ENCODE measurements at places on chromosomes 6 and 20.

GRCh38 chr20:34921436-34921835 lies 34.2 kb downstream of the GSS start:
- DNase-seq: no peak

DNA sequence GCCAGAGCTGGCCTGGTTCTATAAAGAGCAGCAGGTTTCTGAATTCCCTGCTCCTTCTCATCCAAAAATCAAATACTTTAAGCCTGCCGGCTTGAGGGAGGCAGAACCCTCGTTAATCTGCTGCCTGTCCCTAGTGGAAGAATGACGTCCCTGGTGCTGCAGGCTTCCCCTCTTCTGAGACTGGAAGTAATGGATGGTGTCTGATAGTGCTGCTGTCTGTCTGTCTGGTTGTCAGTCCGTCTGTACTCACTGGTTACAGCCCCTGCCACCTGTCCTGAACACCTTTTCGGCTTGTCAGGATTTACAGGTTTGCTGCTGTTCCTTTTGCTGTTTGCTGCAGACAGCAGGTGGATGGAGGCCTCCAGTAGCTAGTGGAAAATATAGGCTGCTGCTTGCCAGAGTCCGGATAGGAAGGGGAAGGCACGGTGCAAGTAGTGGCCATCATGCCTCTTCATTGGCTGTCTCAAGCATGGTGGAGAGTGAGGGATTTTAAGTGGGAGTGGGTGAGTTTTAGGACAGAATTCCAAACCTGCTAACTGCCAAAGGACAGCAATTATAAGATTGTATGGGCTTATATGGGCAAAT lies 2.5 kb downstream of the RIMS1 start:
- DNase-seq: no peak

GRCh38 chr20:62276439-62276838 lies 26.4 kb upstream of the ADRM1 start:
- DNase-seq: no peak

DNA sequence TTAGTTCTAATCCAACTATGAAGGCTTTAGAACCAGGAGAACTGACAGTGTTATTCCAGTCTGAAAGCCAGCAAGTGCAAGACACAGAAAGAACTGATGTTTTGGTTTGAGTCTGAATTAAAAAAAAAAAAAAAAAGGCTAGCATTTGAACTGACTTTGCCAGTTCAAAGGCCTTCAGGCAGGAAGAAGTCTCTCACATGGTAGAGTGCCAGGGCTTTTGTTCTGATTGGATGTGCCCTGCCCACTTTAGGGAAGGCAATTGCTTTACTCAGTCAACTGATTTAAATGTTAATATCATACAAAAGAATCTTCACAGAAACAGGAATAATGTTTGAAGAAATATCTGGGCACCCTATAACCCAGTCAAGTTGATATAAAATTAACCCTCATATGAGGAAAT lies 212.2 kb downstream of the HIVEP2 start:
- no peak for DNase-seq

DNA sequence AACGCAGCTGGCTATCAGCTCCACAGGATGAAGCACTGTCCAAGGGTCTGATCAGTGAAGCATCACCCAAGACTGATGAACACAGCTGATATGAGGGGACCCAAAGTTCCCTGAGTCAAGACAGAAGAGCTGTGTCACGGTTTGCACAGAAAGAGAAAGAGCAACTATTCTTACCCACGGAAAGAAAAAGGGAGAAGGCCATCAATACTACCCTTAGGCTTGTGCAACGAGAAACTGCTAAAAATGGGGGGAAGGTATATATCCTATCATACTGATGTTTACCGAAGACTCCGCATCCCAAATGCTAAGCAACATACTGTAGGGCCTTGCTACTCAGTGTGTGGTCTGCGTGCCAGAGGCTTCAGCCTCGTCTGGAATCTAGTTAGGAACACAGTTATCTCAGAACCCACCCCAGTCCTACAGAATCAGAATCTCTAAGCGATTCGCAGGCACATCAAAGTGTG lies 665 bp downstream of the FASTKD5 start:
- DNase-seq: no peak

DNA sequence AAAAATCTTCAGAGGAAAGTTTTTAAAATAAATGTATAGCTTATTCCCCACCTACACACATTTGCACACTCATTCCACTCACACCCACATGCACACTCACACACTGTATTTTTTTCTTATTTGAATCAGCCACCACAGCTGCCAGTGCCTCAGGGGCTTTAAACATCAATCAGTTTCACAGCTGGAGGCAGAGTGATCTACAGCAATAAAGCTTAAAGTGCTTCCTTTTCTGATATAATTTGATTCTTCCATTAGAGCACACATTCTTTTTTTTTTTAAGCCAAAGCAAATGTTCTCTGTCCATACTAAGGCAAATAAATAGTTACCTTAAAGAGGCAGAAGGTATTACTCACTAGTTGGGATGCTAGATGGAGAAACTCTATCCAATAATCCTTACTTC lies 498.8 kb upstream of the POU3F2 start:
- no peak for DNase-seq

GRCh38 chr6:29946223-29947076 lies 4.1 kb downstream of the HLA-A start:
- DNase-seq: no peak

GRCh38 chr6:83198486-83199172 lies 5.5 kb downstream of the RWDD2A start:
- no peak for DNase-seq

- DNase-seq: no peak
Measured at GRCh38 chr6:119234941-119235340, 114.6 kb downstream of the MAN1A1 start.

- no peak for DNase-seq
Measured at GRCh38 chr20:19382386-19383340, 170.2 kb downstream of the SLC24A3 start.

- DNase-seq: no peak
Measured at GRCh38 chr20:40848526-40848925, 159.5 kb upstream of the MAFB start.

GRCh38 chr6:35259948-35260590 lies 534 bp downstream of the ZNF76 start:
- no peak for DNase-seq

GRCh38 chr20:56875052-56875659 lies 246.1 kb downstream of the TFAP2C start:
- no peak for DNase-seq

DNA sequence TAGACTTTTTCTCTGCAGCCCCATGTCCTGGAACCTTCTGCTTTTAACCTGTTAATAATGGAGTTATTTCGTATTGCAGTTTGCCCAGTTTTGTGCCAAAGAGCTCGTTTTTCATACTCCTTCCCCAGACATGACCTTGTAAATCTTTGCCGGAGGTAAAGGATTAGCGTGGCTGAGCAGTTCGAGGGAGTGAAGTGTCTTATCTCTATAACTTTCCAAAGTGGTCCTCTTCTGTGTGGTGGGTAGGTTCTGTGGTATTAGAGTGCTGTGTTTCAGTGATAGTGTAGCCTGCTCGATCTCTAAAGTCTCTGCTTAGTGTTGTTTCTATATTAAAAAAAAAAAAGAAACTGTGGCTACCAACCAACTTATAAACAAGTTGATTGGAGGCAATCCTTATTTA lies 67.5 kb downstream of the FARS2 start:
- no peak for DNase-seq

DNA sequence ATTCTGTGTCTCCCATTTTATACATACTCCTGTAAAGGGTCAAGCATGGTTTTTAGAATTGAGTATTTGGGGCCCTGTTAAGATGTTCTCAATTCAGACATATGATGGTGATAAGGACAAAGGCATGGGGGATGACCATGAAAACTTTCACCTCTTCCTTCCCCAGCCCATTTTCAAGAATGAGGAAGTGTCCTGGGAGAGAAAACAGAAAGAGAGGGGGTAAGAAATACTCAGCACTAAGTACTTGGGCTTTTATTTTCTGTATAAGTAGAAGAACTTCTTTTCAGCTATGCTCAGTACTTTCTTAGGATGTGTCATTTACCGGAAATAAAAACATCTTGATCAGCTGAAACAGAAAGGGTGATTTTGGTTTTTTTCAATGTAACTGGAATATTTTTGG lies 10.9 kb upstream of the MBOAT1 start:
- no peak for DNase-seq

GRCh38 chr6:94357381-94357980 lies 938.1 kb upstream of the EPHA7 start:
- DNase-seq: no peak

- no peak for DNase-seq
Measured at GRCh38 chr6:138978229-138978628, 9.8 kb downstream of the REPS1 start.

GRCh38 chr6:20180935-20181334 lies 31.3 kb downstream of the MBOAT1 start:
- no peak for DNase-seq

DNA sequence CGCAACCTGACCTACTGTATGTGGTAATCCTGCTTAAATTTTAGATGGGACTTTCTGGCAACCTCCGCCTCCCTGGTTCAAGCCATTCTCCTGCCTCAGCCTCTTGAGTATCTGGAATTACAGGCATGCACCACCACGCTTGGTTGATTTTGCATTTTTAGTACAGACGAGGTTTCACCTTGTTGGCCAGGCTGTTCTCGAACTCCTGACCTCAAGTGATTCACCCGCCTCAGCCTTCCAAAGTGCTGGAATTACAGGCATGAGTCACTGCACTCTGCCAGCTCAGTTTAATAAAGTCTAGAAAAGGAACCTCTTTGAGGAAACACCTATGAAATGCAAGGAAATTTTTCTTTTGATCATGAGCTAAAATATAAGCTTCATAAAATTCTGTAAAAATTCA lies 9.0 kb upstream of the PLCB4 start:
- DNase-seq: no peak
